SJCRH30 (cell line): ENCODE measurements at places on chromosomes 4 and X. TPM values are rescaled to one million over a fixed set of nuclear protein-coding genes. Genes with fewer than 3 reads are reported as not detected.

The TCEAL7 gene
- total RNA-seq = 39.1 and 42.9 TPM in 2 replicates

The TAF7L gene
- 0.10 and 0.13 TPM in 2 replicates for total RNA-seq

The FGFBP1 gene
- total RNA-seq = not detected in 2 replicates

The SUPT20HL1 gene
- total RNA-seq = 0.04 TPM in 1 of 2 replicates, not detected in the other

The DLG3 gene
- 50.1 and 67.5 TPM in 2 replicates for total RNA-seq

The ETDB gene
- not detected in 2 replicates for total RNA-seq

The GC gene
- not detected in 2 replicates for total RNA-seq

The TMSB15A gene
- total RNA-seq = 307 and 367 TPM in 2 replicates

The RRH gene
- total RNA-seq = not detected in 2 replicates

The TLL1 gene
- 1.0 and 1.4 TPM in 2 replicates for total RNA-seq

The WDFY3 gene
- 134 and 155 TPM in 2 replicates for total RNA-seq

The RNF212 gene
- not detected in 2 replicates for total RNA-seq

The FAAH2 gene
- total RNA-seq = 6.2 and 9.4 TPM in 2 replicates

The TRIM61 gene
- not detected in 2 replicates for total RNA-seq

The AREG gene
- not detected in 2 replicates for total RNA-seq

The RTL5 gene
- total RNA-seq = 0.18 and 0.20 TPM in 2 replicates

The FAM149A gene
- total RNA-seq = 0.13 and 0.53 TPM in 2 replicates

The YY2 gene
- 1.6 and 3.4 TPM in 2 replicates for total RNA-seq

The CFI gene
- total RNA-seq = 23.6 and 27.0 TPM in 2 replicates

The PALLD gene
- 47.3 TPM in 2 replicates for total RNA-seq

The CPE gene
- total RNA-seq = not detected in 2 replicates

The AKAP14 gene
- total RNA-seq = not detected in 2 replicates

The MAGEE1 gene
- 2.0 and 2.1 TPM in 2 replicates for total RNA-seq

The GABRG1 gene
- total RNA-seq = not detected in 2 replicates

The UGT8 gene
- total RNA-seq = 26.3 and 27.6 TPM in 2 replicates

The ZDHHC15 gene
- 0.53 and 0.67 TPM in 2 replicates for total RNA-seq

The SHROOM4 gene
- total RNA-seq = 6.8 TPM in 2 replicates

The DIAPH2 gene
- total RNA-seq = 19.7 and 22.5 TPM in 2 replicates

The COL4A5 gene
- total RNA-seq = 6.4 and 9.5 TPM in 2 replicates

The MSANTD1 gene
- total RNA-seq = 0.04 and 0.08 TPM in 2 replicates
